ENCODE measurements at places on chromosomes 3 and 15.
A peak's percentile ranks its signal among the peaks of the same experiment; 100 is the strongest.

DNA sequence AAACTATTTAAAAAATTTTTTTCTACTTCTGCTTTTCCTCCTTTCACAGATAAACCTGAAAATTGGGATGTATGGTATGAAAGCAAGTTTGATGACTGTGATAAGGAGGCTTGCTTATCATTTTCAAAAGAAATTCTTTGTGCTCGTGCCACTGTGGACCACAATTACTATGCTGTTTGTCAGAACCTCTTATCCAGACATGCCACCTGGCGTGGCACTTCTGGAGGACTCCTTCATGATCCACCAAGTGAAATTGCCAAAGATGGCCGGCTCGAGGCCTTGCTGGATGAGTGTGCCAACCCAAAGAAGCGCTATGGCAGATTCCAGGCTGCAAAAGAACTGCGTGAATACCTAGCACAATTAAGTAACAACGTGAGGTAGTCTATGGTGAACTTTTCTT, 17.8 kb downstream of the DIPK2A start:
- no peak for DNase-seq

DNA sequence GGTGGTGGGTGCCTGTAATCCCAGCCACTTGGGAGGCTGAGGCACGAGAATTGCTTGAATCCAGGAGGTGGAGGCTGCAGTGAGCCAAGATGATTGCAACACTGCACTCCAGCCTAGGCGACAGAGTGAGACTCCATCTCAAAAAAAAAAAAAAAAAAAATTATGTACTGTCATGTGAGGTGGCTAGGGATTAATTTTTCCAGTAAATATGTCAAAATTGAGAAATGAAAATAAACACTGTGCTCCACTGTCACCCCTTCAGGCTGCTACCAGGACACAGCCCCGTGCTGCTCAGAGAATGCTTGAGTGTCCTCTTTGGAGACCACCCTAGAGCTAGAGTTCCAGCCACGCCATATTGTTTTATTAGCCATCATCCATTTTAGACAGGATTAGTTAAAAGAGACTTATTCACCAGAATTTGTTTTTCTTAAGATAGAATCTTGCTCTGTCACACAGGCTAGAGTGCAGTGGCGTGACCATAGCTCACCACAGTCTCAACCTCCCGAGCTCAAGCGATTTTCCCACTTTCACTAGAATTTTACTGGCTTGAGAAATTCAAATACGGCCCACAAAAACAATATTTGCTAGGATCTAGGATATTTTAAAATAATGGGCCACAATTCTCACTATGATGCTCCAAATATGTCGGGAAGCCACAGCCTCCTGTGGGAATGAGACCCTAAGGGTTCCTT, 642 bp downstream of the CD80 start:
- no peak for DNase-seq

- no peak for DNase-seq
Observed at GRCh38 chr3:166279636-166280035, 442.4 kb upstream of the BCHE start.

DNA sequence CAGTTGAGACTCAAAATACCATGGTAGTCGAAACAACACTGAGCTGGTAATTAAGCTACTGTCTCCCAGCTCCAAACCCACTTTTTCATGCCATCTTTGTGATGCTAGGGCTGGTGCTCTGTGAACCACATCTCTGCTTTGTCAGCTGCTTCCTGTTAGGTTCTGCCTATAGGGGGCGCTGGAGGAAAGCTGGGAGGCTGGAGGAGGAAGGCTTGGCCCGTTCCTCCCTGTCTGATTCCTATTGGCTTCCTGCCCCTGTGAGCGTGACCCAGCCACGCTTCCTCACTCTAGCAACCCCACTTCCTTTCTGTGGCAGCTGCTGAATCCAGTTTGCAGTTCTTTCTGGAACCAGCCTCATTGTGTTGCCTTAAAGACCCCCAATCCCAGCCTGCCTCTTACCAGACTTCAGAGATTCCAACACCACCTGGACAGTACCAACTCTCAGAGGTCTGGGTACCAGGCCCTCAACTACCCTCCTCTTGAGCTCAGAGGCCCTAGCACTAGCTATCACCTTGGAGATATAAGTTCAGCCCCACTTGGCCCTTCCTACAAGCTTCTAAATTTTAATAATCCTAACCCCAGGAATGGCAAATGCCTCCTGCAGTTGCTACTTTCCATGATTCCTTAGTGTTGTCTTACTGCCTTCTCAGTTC, 120.9 kb downstream of the ERC2 start:
- peak; percentile 92 for DNase-seq

- DNase-seq: no peak
Observed at GRCh38 chr3:78867409-78868372, 900.1 kb downstream of the ROBO1 start.

DNA sequence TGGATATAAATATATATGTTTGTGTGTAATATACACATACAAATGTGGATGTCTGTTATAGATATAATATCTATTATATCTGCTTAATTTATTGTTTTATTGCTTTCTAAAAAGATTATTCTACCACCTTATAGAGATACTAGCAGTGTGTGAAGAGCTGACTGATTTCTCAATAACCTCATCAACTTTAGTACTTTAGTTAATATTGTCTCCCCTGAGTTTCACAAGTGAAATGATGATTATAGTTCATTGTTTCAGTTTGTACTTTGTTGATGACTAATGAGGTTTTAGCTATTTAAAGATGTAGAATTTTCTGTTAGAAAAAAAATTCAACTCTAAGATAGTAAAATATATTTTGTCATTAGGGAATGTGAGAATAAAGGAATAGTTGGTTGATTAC, 11.4 kb downstream of the RSRC1 start:
- no peak for DNase-seq

DNA sequence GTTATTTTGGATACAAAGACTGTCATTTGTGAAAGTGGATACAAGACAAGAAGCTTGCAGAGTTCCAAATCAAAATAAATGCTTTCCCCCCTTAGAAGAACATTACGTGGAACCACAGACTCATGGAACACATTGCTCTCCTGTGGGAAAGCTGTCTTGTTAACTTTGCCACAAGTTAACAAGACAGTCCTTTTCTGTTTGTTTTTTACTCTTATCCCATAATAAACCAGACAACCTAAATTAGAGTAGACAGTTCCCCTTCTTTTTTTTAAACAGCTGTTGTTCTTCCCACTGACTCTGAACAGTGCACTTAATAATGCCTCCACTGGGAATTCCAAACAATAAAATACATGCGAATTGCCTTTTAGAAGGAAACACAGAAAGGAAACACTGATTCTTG, 255.3 kb upstream of the UBE2E2 start:
- DNase-seq: no peak

GRCh38 chr3:178680037-178680436, 143.8 kb downstream of the KCNMB2 start:
- no peak for DNase-seq

DNA sequence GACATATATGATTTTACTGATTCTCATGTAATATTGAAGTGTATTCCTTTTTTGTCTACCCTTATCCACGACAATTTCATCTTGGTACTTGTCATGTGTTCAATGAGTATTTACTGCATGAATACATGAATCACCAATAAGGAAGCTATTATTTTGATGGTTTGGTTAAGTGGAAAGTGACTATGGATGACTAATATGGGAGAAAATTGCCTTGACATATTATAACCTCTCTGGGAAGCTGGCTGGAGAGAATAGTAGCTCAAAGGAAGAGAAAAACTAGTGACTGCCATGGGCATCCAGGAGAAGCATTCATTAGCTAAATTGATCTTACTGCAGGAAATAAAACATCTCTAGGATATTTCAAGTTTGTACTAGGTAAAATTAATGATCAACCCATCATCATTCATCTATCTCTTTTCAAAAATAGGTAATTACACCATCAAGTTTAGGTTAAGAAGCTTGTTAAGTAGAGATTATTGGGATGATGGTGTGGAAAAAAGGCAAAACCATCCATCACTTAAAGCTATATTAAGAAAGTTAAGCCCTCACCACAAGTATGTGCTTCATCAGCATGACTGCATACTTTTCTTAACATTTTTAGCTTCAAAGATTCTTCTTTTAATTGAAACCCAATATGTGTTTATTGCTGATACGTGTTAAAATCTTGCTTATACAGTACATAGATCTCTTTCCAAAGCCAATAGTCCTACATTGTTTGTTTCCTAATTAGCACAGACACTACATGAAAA, 455.2 kb upstream of the ARPP21 start:
- DNase-seq: no peak

DNA sequence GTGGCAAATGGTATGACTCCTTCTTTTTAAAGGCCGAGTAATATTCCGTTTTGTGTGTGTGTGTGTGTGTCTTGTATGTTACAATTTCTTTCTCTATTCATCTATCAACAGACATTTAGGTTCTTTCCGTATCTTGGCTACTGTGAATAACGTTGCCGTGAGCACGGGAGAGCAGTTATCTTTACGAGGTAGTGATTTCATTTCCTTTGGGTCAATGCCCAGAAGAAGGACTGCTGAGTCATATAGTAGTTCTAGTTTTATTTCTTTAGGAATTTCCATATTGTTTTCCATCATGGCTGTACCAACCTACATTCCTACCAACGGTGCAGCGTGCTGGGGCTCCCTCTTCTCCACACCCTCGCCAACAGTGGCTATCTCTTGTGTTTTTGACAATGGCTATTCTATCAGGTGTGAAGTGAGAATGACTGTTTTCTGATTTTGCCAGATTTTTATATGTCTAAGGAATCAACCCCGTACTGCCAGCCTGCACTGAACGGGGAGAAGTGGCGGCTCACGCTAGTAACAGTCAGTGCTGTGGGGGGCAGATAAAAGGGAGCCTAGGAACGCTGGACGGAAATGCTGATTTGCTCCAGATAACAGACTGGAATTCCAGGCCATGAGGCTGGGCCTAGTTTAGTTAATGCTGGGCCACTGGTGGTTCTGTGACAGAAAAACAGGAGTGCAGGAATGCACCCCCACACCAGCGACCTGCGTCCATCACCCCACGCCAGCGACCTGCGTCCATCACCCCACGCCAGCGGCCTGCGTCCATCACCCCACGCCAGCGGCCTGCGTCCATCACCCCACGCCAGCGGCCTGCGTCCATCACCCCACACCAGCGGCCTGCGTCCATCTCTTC, 168.1 kb downstream of the XXYLT1 start:
- no peak for DNase-seq

DNA sequence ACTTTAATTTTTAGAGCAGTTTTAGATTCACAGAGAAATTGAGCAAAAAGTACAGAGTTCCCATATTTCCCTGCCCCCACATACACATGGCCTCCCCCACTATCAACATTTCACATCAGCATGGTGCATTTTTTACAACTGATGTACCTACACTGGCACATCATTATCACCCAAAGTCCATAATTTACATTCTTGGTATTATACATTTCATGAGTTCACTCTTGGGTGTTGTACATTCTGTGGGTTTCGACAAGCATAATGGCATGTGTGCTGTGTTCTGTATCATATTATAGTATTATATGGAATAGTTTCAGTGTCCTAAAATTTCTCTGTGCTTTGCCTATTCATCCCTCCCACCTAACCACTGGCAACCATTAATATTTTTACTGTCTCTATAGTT, 419.8 kb upstream of the THBS1 start:
- no peak for DNase-seq

- no peak for DNase-seq
Observed at GRCh38 chr3:49035281-49035680, 6.1 kb upstream of the IMPDH2 start.

GRCh38 chr3:74643636-74644035, 29.2 kb upstream of the CNTN3 start:
- DNase-seq: no peak

DNA sequence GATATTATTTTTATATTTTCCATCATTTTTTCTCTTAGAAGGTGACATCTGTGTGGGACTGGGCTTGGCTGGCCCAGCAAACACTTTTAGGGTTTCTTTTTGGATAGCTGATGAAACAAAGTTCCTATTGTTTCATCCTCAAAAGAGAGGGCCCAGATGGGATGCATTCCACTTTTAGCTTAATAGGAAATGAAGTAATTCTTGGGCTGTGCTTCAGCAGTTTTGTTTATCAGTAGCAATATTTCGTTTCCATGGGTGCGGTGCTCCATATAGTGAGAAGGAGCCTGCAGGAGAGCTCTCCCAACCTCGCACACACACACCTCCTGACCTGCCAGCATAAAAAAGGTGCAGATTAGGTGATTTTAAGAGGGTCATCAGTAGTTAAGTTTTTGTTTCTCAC, 147.5 kb downstream of the AKAP13 start:
- no peak for DNase-seq

GRCh38 chr3:133944641-133945380, 49.1 kb upstream of the RAB6B start:
- no peak for DNase-seq

DNA sequence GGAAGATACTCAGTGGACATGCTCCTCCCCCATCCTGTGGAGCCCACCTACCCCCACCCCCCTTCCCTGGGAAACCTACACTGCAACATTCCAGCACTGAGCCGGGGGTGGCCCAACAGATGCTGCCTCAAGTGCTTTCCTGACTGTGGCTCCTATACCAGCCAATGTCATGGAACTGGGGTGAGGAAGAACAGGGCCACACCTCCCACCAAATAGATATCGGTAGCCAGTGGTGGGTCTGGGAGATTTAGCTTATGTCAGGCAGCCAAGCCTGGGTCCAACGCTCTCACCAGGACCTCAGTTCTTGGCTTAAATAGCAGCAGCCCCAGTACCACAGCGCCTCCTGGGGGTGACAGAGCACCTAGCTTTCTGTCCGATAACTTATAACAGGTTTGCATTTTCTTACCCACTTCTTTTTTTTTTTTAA, 30.3 kb downstream of the CDC25A start:
- DNase-seq: peak; percentile 82

- no peak for DNase-seq
Observed at GRCh38 chr3:76834657-76835056, 205.2 kb upstream of the ROBO2 start.

DNA sequence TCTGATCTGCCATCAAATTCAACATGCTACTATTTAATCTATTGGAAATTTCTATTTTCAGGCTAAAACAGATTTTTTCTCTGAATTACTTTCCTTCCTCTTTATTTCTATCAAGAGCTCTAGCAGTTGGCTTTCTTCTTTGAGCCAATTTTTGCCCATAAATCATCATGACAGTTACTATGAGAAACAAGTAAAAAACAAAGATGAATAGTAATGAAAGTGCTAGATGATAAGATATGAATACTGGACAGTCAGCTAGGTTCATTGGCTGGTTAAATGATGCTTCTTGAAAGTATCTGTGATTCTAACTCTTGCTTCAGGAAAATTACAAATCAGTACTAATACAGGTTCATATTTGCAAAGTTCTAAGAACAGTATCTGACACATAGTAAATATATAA, 38.6 kb upstream of the NANOGP8 start:
- DNase-seq: no peak

DNA sequence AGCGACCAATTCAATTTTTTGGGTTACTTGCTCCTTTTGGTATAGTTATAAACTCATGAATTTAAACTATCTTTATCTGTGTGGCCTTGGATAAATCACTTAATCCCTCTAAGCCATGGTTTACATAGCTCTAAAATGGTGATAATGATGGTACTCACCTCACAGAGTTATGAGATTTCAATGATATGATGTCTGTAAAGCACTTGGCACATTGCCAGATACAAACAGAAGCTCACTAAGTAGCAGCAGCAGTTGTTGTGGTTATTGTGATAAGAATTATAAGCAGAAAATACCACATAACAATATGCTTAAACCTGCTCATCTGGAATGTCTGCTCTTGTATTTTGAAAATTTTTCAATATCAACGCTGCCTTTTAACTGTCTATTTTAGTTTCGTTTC, 185.1 kb upstream of the SNTN start:
- no peak for DNase-seq

GRCh38 chr3:13504161-13504831, 24.2 kb downstream of the HDAC11 start:
- no peak for DNase-seq

- DNase-seq: no peak
Observed at GRCh38 chr3:16186086-16186485, 11.6 kb downstream of the GALNT15 start.

- no peak for DNase-seq
Observed at GRCh38 chr3:74564560-74564959, 49.9 kb downstream of the CNTN3 start.
